Occipital lobe (tissue), 3 donors: ENCODE measurements at places on chromosomes 5 and 9. TPM values are rescaled to one million over a fixed set of nuclear protein-coding genes. Genes with fewer than 3 reads are reported as not detected.

Gene IL7R
- total RNA-seq, result under 0.01 TPM

Gene ERCC8
- total RNA-seq, result 34.6 TPM

Gene SARDH
- 2.5 TPM for total RNA-seq

Gene GPRIN1
- 107 TPM for total RNA-seq

Gene NSMF
- 35.7 TPM for total RNA-seq

Gene RNF224
- not detected for total RNA-seq

Gene RGS7BP
- total RNA-seq, result 17.6 TPM

Gene GDNF
- total RNA-seq, result not detected

Gene AQP3
- not detected for total RNA-seq

Gene CER1
- not detected for total RNA-seq

Gene KCNV2
- not detected for total RNA-seq

Gene ANKS6
- 3.9 TPM for total RNA-seq
